ENCODE measurements at places on chromosomes 16 and 17.

GRCh38 chr17:80815151-80815681, 176.4 kb upstream of the CHMP6 start:
- DNase-seq, result no peak

- no peak for DNase-seq
These were observed 26.3 kb upstream of the CDC42EP4 start for GRCh38 chr17:73338050-73338521.

DNA sequence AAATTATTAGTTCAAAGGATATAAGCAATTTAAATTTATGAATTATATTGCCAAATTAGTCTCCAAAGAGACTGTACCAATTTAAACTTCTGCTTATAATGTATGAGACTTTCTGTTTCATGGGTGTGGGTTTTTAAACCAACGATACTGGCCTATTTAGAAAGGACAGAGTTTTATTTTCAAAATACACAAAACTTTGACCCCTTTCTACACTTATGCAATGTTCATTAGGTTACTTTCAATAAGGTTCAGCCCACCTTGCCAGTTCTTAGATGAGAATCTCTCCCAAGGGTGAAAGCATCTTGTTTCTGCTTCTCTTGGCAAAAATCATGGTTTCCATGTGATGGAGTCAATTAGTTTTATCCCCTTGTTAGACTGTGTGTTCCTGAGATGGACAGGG, 84.7 kb downstream of the MYO1D start:
- DNase-seq, result no peak

DNA sequence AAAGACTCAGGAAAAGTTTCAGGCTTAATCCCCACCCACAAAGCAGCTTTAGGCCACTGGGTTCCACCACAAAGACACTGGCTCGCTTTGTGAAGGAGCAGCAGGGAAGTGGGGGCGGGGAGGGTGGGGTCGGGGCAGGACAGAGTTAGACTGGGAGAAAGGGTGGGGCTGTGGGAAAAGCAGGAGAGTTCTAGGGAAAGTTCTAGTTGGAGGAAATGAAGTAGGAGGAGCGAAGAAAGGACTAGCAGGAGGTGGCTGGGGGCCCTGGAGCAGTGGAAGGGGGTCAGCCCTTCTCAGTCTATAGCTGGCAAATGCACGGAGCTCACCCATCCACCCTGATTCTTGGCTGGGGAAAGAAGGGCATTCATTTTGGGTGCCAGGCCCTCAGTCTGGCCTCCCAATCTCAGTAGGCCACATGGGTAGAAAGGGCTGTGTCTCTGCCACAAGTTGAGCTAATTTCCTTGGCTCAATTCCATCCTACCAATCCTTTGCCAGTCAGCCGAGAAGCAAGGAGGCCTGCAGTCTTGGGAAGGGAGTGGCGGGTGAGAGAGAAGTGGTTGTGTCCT, 4.6 kb downstream of the INPP5K start:
- no peak for DNase-seq

- no peak for DNase-seq
These were observed 28.2 kb upstream of the TMEM220 start for GRCh38 chr17:10758062-10758461.

DNA sequence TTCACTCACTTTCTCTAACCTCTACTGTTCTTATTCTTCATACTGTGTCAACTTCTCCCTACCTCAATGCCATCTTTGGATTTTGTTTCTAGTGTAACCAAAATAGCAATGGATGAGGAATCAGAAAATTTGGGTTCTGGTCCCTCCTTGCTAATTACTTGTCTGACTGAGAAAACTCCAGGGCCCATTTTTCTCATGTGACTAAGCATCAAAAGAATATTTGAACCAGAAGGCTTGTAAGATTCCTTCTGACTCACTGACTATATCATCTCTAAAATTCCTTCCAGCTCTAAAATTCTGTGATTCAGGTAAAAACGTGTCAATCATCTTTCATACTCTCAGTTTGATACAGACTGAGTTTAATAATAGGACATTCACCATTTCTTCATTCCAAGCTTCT, 57.9 kb downstream of the BRIP1 start:
- DNase-seq, result no peak

DNA sequence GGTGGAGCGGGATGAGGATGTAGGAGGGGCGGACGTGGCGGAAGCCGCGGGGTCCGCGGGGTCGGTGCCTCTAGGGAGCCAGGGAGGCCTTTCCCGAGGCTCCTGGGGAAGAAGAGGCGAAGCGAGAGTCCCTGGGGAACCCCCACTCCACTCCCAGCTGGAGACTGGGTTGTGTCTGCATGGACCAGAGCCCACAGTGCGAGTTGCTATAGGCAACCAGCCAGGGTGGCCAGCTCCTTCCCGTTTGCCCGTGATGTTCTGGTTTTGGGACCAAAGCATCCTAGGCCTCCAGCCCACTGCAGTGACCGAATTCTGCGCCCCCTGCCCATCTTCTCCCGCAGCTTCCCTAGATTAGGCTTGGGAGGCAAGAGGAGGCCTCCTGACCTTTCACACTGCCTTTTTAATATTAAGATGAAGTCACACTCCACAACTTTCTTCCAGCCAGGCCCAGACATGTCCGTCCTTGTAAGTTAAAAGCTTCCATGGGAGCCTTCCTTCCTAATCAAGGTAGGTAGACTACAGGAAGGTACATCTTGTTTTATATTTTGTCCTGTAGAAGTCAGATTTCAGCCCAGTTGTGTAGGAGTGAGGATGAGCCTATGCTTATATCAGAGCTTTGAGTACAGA, 469 bp downstream of the AMZ2 start:
- DNase-seq, result no peak

DNA sequence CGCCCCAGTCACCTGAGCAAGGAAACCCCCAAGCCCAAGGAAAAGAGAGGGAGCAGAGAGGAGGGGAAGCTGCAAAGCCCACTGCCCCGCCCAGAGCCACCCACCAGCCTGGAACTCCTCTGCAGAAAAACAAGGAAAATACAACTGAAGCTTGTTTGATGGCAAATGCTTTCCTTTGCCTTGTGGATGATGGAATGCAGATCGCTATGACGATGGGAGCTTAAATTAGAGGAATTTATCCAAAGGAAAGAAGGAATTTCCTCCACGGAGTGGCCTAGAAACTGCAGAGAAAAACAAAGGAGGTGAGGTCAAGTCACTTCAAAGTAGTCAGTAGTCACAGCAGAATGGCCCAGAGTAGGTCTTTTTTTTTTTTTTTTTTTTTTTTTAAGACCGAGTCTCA, 31.5 kb upstream of the ASGR2 start:
- DNase-seq, result no peak

DNA sequence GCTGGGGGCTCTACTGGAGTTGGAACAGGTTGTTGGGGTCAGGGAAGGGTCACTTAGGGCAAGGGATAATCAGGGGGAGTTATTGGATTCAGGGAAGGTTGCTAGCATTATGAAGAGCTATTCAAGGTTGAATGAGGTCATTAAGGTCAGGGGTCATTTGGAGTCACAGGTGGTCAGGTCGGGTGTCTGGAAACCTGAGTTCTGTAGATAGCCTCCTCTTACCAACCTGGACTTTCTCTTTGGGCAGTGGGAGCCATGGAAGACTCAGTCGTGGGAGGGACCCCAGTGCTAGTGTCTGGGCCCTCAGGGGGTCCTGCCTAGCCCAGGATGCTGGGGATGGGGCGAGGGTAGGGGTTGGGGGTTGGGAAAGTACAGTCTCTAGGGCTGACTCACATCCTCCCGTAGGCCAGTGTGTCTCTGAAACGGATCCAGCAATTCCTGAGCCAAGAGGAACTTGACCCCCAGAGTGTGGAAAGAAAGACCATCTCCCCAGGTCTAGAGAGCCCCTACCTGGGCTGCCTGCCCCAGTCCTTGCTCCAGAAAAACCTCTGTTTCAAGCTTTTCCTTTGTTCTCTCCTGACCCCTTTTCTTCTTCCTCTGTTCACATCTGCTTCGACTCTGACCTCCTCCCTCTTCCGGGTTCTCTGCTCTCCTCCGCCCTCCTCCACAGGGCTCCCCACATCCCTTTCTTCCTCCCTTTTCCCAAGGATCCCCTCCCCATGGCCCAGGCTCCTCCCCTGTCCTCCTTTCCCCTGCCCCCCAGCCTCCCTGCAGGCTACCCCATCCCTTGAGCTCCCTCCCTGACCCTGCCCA, 33.5 kb downstream of the ABCC3 start:
- no peak for DNase-seq

- no peak for DNase-seq
These were observed 3.5 kb upstream of the YPEL2 start for GRCh38 chr17:59327981-59328290.

DNA sequence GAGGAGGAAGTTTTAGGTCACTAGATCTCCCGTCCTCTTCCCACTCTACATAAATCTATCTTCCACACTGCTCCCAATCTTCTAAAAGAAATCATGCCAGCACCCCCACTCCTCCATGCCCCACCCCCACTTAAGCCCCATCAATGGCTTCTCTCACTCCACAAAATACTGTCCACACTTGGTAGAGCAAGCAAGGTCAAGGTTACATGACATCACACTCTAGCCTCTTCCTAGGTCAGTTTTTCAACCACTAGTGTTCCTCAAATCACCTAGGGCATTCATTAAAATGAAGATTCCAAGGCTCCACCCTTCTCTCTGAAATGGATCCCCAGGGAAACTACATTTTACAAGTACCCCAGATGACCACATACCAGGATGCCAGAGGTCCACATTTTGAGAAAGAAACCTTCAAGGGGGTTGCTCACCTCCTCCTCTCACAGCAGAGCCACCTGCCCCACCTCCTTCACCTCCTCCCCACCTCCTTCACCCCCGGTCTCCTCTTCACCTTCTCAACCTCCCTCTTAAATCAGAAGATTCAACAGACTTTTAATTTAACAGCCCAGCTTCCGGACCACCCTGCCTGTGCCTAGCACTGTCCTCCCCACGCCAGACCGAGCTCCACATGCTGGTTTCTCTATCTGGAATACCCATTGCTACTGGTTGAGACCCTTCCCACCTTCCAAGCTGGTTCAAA, 3.2 kb downstream of the AMFR start:
- no peak for DNase-seq

- no peak for DNase-seq
These were observed 7.2 kb downstream of the WFIKKN2 start for GRCh38 chr17:50842506-50843149.

GRCh38 chr17:67132366-67132765, 88.0 kb downstream of the CACNG1 start:
- no peak for DNase-seq

GRCh38 chr16:28477311-28477920, 5.3 kb upstream of the NPIPB7 start:
- DNase-seq, result no peak

- DNase-seq, result no peak
These were observed 13.4 kb upstream of the SULT1A1 start for GRCh38 chr16:28623172-28623711.

GRCh38 chr16:15498427-15499175, 64.2 kb downstream of the BMERB1 start:
- DNase-seq, result no peak

- DNase-seq, result no peak
These were observed 49.8 kb downstream of the NDEL1 start for GRCh38 chr17:8485491-8485890.

- peak; percentile 27 for DNase-seq
These were observed 29.6 kb downstream of the ZNF778 start for GRCh38 chr16:89246903-89247733.

DNA sequence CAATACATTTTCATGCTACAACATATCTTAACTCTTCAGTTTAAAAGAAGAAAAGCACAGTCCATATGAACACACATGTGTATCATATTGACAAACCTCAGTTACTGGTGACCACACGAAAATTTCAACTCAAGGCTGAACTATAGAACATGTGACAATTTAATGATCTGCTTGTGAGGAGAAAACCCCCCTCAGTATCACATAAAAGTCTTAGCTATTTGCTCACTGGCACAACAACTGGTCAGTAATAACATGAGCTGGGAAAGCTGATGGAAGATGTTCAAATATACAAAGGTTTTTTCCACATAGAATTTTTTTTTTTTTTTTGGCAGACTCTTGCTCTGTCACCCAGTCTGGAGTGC, 19.5 kb downstream of the ZNF652 start:
- DNase-seq, result no peak
